Islet precursor cell (in vitro differentiated cells): ENCODE measurements at places on chromosomes 7 and 10.

DNA sequence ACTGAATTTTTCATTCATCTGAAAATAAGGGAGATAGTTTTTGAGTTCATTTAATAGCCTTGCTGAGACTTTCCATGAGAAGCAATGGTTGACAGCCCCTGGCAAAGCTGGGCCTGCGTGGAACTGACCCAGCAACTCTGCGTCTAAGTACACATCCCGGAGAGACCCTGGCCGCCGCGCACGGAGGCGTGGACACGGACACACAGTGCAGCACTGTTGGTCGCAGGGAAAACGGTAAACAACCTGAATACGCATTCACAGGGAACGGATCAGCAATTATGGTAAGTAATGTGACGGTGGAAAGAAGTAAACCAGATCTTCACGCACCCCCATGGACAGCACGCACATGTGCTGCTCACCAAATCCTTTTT is 28.2 kb downstream of the GNA12 start:
- DNase-seq: peak; percentile 48

DNA sequence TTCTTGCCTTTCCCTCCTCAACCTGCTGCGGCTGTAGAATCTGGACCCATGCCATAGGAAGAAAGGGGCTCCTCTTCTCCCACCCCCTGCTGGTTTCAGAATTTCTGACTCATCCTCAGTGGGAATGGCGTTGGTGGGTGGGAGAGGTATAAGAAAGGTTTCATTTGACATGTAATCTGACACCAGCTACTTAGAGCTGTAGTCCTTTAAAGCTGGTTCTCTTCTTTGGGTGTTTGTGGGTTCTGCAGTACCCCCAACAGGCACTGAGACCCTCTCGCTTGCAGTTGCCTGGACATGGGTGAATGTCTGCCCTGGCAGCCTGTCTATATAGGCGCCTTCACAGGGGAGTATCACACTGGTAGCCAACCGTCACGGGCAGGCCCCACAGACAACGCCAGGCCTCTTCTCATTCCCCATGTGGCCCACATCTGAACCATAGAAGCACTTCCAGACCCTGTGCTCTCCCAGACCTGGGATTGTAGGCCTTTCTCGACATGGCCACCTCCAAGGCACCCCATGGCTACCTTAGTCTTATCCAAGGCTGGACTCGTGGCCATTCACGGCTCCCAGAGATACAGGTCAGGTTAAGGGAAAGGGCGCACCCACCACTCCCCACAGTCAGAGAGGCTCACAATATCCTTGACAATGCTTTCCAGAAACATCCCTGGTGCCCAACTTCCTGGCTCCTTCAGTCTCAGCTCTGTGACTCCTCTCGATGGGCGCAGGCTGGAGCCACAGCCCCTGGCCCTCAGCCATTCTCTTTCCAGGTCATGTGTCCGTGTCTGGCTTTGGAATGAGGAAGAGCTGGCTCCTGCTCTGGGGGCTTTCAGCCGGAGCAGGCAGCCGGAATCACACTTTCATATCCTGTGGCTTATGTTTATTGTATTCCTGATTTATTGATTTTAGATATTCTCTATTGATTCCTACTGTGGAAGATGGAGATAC is 17.5 kb downstream of the ZNF862 start:
- DNase-seq: peak; percentile 75

GRCh38 chr7:133108023-133108422 is 26.1 kb upstream of the CHCHD3 start:
- DNase-seq: no peak

GRCh38 chr7:115631782-115632181 is 398.8 kb downstream of the TFEC start:
- no peak for DNase-seq

DNA sequence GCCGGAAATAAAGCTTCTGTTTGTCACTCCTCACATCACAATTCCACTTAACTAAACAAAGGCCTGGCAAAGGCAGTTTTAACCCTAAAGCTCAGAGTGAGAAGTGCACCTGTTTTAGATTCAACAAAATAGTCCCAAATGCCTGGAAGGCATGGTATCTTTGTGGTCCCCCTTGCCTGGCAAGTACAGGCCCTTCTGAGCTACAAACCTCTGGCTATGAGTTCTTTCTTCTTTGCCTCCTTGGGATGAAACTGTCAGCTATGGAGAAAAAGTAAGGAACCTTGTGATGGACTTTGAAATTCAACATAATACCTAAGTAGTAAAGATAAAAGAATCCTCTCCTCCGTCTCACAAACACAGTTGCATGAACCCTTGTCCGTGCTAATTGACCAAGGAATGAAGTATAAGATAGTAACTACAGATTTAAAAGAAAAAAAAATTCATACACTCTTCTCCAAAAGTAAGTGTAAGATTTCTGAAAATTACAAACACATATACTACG is 244.5 kb upstream of the ETV1 start:
- no peak for DNase-seq

- DNase-seq: peak; percentile 91
Measured at GRCh38 chr10:36023939-36024338, 381.8 kb upstream of the FZD8 start.

GRCh38 chr10:114517368-114518250 is 113.3 kb upstream of the AFAP1L2 start:
- no peak for DNase-seq

DNA sequence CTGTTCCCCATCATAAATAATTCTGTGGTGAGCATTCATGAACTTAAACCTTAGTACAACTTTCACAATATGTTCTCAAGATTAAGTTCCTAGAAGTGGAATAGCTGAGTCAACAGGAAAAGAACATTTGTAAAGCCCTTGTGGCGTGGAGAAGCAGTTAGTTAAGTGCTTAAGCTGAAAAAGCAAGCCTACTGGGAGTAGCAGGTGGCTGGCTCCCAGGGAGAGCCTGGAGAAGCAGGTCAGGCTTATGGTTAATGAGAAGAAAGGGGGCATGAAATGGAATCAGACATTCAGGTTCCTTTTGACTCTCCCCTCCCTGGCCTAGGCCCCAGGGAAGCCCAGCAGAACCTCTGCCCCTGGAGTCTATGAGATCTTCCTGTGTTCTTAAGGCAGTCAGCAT is 35.3 kb downstream of the VSTM4 start:
- peak; percentile 31 for DNase-seq

DNA sequence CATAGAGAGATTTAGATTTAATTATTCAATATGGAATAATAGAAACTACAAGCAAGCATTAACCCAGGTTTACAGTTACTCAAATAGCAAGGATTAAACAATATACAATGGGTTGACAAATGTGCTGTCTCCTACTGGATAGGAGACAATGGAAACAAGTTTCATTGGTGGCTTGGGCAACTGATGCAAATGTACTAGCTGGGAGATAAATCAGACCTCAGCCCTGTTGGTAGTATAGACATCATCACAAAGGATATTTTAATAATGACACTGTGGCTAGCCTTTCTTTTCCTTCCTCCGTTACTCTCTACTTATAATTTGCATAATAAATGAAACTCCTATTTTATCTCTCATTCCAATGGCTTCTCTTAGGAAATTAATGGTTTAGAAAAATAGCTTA is 96.5 kb upstream of the DKK1 start:
- no peak for DNase-seq

DNA sequence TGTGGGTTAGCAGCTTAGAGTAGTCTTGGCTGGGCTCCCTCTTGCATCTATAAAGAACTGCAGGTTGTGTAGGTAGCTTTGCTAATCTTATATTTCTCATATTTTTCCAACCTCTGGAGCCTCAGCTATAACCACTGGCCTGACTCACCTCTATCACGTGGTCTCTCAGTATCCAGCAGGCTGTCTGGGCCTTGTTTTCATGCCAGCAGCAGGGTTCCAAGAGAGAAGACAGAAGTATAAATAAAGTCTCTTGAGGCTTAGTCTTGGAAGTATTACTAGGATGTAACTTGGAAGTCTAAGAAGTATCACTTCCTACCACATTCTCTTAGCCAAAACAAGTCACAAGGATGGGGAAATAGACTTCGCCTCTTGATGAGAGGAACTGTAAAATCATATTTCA is 73.3 kb downstream of the WIPF3 start:
- no peak for DNase-seq
